Activated naive CD8-positive, alpha-beta T cell treated with anti-CD3 and anti-CD28 coated beads, Interleukin-2, amount 10 ng/mL, durations not matched to agents 7 days and 5 days (primary cell): ENCODE measurements at places on chromosomes 2 and 18. TPM values are rescaled to one million over a fixed set of nuclear protein-coding genes. Genes with fewer than 3 reads are reported as not detected.
A peak's percentile ranks its signal among the peaks of the same experiment; 100 is the strongest.

DNA sequence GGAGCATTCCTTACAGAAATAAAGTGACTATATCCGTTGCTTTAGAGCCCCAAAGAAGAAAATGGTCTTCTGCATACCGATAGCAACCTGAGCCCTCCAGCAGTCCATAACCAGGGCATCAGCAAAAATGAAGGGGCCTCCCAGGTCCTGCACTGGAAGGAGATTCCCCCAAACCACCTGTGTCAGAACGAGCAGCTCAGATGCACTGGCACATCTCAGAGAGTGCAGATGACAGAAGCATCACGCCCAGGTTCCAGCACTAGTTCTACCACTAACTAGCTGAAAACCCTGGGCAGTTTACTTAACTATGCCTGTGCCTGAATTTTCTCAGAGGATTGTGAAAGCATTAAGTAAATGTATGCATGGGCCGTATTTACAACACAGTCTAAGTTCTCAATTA, 466.7 kb upstream of the MYT1L start:
- H3K27me3 ChIP-seq = peaks cover 2% of the 10 kb centered on the region
- H3K36me3 ChIP-seq = no peaks in the 10 kb centered on the region

DNA sequence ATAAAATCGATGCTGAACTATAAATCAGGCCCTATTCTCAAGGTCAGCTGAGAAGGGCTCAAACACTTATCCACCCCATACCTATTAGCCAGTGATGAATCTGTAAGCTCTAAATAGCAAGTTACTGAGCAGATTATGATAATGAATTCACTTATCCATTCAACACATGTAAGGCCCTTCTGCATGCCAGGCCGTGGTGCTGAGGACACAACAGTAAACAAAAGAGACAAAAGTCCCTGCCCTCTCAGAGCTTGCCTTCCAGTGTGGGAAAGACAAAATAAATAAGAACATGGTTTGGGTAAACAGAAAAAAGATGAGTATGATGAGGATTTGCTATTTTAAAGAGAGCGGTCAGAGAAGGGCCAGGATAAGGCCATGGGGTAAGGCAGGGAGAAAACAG, 11.7 kb downstream of the TTC32 start:
- peaks cover 15% of the 10 kb centered on the region for H3K36me3 ChIP-seq
- DNase-seq = no peak
- H3K27ac ChIP-seq = no peak overlapping the region
- H3K4me3 ChIP-seq = no peak overlapping the region
- H3K27me3 ChIP-seq = no peaks in the 10 kb centered on the region
- peaks cover 10% of the 10 kb centered on the region for H3K4me1 ChIP-seq

ABCB11 gene
- 0.28 TPM for total RNA-seq

INPP5D gene
- 129 TPM for total RNA-seq

DNA sequence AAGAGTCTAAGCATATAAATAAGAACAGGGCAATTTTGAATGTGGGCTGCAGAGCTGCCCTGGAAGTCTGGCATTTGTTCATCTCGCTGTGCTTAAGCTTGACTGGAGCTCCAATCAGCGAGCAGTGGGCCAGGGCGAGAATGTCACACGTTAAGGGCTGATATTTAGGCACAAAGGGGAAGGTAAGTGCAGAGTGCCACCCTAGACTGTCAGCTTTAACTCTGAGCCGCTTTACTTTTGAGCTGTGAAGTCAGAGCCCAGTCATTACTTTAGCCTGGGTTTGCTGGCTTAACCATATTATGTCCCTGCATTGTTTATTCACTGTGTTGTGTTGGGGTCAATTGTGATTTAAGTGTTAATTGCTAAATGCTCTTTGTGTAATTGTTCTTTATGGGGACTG, 236.1 kb upstream of the SIX3 start:
- peaks cover 6% of the 10 kb centered on the region for H3K4me1 ChIP-seq
- DNase-seq = no peak
- no peaks in the 10 kb centered on the region for H3K36me3 ChIP-seq
- no peak overlapping the region for H3K27ac ChIP-seq

DNA sequence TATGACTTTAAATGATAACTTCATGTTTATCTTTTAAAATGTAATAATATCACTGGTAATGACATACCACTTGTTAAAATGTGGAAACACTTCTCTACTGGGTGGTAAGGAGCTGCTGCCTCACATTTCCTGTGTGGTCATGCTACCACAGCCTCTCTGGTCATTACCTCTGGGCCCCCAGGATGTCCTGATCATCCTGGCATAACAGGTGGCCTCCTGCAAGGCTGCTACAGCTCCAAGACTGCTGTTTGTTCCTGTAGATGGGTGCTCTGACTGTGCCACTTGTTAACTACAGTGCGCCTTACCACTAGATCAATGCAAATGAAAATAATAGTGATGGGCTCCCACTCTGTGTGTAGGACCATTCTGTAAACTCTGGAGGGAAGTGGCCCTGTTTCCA, 500.2 kb upstream of the SPRED2 start:
- H3K4me3 ChIP-seq = no peak overlapping the region
- DNase-seq = no peak
- no peak overlapping the region for H3K27ac ChIP-seq
- H3K27me3 ChIP-seq = no peaks in the 10 kb centered on the region
- no peaks in the 10 kb centered on the region for H3K4me1 ChIP-seq

TPO gene
- not detected for total RNA-seq

DNA sequence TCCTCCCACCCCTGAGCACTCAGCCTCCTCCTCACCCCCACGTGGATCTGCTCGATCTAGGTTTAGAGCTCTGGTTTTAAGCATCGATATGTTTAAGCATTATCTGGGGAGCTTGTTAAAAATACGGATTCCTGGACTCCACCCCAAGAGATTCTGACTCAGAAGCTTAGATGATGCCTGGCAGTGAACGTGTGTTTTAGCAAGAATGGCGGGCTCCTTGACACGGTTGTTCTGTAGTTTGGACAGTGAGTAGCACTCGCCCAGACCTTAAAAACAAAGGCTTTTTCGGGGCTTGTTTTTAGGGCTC, 47.3 kb downstream of the LDLRAD4 start:
- H3K27me3 ChIP-seq = no peaks in the 10 kb centered on the region
- peaks cover 2% of the 10 kb centered on the region for H3K36me3 ChIP-seq
- H3K4me1 ChIP-seq = peaks cover 36% of the 10 kb centered on the region
- DNase-seq = no peak
- H3K27ac ChIP-seq = peak overlapping the region; percentile 68
- peak overlapping the region; percentile 64 for H3K4me3 ChIP-seq

MAPRE2 gene
- 61.5 TPM for total RNA-seq

- H3K4me1 ChIP-seq = no peaks in the 10 kb centered on the region
- no peaks in the 10 kb centered on the region for H3K36me3 ChIP-seq
- no peak overlapping the region for H3K4me3 ChIP-seq
- peaks cover 2% of the 10 kb centered on the region for H3K27me3 ChIP-seq
- H3K27ac ChIP-seq = no peak overlapping the region
Measured at GRCh38 chr18:58355243-58355642, 273.6 kb downstream of the ALPK2 start.

GRCh38 chr2:116499389-116499788, 1315.1 kb upstream of the DDX18 start:
- DNase-seq = no peak
- no peaks in the 10 kb centered on the region for H3K4me1 ChIP-seq
- no peaks in the 10 kb centered on the region for H3K36me3 ChIP-seq
- H3K27ac ChIP-seq = no peak overlapping the region

GRCh38 chr2:150937030-150937429, 324.6 kb downstream of the RBM43 start:
- no peak overlapping the region for H3K4me3 ChIP-seq
- H3K27me3 ChIP-seq = no peaks in the 10 kb centered on the region
- no peak for DNase-seq
- no peaks in the 10 kb centered on the region for H3K4me1 ChIP-seq
- no peaks in the 10 kb centered on the region for H3K36me3 ChIP-seq
- H3K27ac ChIP-seq = no peak overlapping the region

SLC16A14 gene
- total RNA-seq = 0.65 TPM

RAMP1 gene
- 1.1 TPM for total RNA-seq

GRCh38 chr18:32769071-32769585, 3.7 kb downstream of the KLHL14 start:
- H3K36me3 ChIP-seq = no peaks in the 10 kb centered on the region
- no peak overlapping the region for H3K4me3 ChIP-seq
- no peak overlapping the region for H3K27ac ChIP-seq
- no peak for DNase-seq

OTOS gene
- total RNA-seq = not detected

- peaks cover 3% of the 10 kb centered on the region for H3K4me1 ChIP-seq
- no peak overlapping the region for H3K27ac ChIP-seq
- H3K27me3 ChIP-seq = peaks cover 39% of the 10 kb centered on the region
Measured at GRCh38 chr18:78970774-78971333, 8.8 kb upstream of the SALL3 start.

GRCh38 chr2:154193246-154193645, 321.5 kb downstream of the GALNT13 start:
- H3K36me3 ChIP-seq = no peaks in the 10 kb centered on the region
- no peak overlapping the region for H3K4me3 ChIP-seq
- H3K27me3 ChIP-seq = no peaks in the 10 kb centered on the region
- no peak overlapping the region for H3K27ac ChIP-seq
- DNase-seq = no peak

GRCh38 chr2:121910139-121910538, 154.7 kb downstream of the TSN start:
- DNase-seq = no peak
- H3K27ac ChIP-seq = no peak overlapping the region
- H3K4me3 ChIP-seq = no peak overlapping the region
- H3K4me1 ChIP-seq = no peaks in the 10 kb centered on the region
- H3K36me3 ChIP-seq = no peaks in the 10 kb centered on the region

GRCh38 chr2:73823916-73824523, 4.7 kb upstream of the STAMBP start:
- peaks cover 10% of the 10 kb centered on the region for H3K4me1 ChIP-seq
- no peak overlapping the region for H3K27ac ChIP-seq
- H3K27me3 ChIP-seq = peaks cover 5% of the 10 kb centered on the region
- H3K36me3 ChIP-seq = no peaks in the 10 kb centered on the region
- no peak for DNase-seq

RGPD6 gene
- total RNA-seq = 6.3 TPM

DNA sequence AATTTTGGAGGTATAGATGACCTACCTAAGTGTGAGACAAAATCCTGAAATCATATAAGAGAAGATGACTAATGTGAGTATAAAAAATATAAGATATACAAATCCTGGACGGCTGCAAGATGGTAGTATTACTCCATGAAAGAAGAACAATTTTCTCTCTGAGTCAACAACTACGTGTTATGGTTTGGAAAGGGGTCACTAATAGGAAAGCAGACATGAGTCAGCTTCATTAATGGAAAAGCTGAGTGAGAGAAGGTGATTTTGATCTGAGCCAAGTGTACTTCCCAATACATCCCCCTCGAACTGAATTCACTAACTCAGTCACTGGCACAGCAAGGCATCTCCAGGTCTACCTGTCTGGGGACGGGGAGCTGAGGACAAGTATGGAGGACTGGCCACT, 20.1 kb upstream of the SELENOI start:
- H3K4me3 ChIP-seq = no peak overlapping the region
- no peak for DNase-seq
- H3K36me3 ChIP-seq = peaks cover 4% of the 10 kb centered on the region
- H3K27me3 ChIP-seq = peaks cover 2% of the 10 kb centered on the region

GRCh38 chr2:221571025-221571550, 1.0 kb downstream of the EPHA4 start:
- no peak for DNase-seq
- H3K4me3 ChIP-seq = peak overlapping the region; percentile 81
- no peaks in the 10 kb centered on the region for H3K36me3 ChIP-seq

GRCh38 chr18:35073186-35074105, 32.2 kb downstream of the MAPRE2 start:
- H3K4me3 ChIP-seq = no peak overlapping the region
- H3K36me3 ChIP-seq = peaks cover 33% of the 10 kb centered on the region
- H3K27ac ChIP-seq = no peak overlapping the region
- peaks cover 11% of the 10 kb centered on the region for H3K4me1 ChIP-seq
- no peak for DNase-seq
- H3K27me3 ChIP-seq = no peaks in the 10 kb centered on the region

FBXO48 gene
- total RNA-seq = 4.3 TPM

DNA sequence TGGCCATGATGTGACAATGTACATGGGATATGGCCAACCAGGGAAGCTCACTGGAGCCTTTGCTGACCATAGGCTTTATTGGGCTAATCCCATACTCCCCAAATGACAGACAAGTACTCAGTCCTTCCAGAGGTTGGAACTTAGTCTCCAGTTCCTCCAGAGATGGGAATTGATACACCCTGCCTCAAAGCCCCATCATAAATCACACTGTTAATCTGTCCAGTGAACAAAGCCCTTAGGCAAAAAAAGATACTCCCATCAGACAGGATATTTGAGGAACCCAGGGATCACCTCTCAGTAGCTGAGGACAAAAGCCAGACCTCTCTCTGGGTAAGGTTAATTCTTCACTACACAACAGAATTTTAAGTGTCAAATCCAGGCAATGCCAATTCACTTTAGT, 247.5 kb upstream of the CDH20 start:
- H3K36me3 ChIP-seq = no peaks in the 10 kb centered on the region
- DNase-seq = no peak
- no peaks in the 10 kb centered on the region for H3K4me1 ChIP-seq
- H3K4me3 ChIP-seq = no peak overlapping the region
- H3K27me3 ChIP-seq = no peaks in the 10 kb centered on the region
- no peak overlapping the region for H3K27ac ChIP-seq

ASAP2 gene
- not detected for total RNA-seq

GRCh38 chr2:135227386-135227785, 175.3 kb downstream of the RAB3GAP1 start:
- H3K4me3 ChIP-seq = no peak overlapping the region
- H3K27ac ChIP-seq = no peak overlapping the region
- DNase-seq = no peak
- H3K27me3 ChIP-seq = no peaks in the 10 kb centered on the region
- H3K36me3 ChIP-seq = peaks cover 15% of the 10 kb centered on the region

DNA sequence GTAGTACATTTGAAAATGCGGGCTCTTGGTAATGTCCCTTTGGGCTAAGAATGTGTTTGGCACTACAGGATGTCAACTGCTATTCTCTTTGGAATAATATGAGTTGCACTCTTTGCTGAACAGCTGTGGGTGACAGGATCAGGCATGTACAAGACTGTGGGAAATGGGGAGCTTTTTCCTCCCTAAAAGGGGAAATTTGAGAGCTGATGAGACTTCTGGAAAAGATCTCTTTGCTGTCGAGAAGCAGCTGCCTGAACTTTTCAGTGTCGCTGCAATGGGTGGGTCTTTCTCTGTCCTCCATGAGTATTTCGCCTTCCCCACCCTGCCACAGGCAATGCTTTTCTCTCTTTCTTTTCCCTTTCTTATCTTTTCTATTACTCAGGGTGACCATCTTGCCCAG, 762.2 kb upstream of the GCFC2 start:
- DNase-seq = no peak
- no peak overlapping the region for H3K27ac ChIP-seq
- H3K36me3 ChIP-seq = no peaks in the 10 kb centered on the region

CERKL gene
- not detected for total RNA-seq

- peaks cover 16% of the 10 kb centered on the region for H3K27me3 ChIP-seq
- no peak for DNase-seq
- no peak overlapping the region for H3K4me3 ChIP-seq
- H3K4me1 ChIP-seq = peaks cover 18% of the 10 kb centered on the region
- peaks cover 2% of the 10 kb centered on the region for H3K36me3 ChIP-seq
Measured at GRCh38 chr2:29113027-29113686, 2.1 kb upstream of the CLIP4 start.
